ENCODE measurements at places on chromosomes 6 and 20.

- no peak for DNase-seq
Measured at GRCh38 chr6:148700741-148701311, 46.0 kb upstream of the UST start.

GRCh38 chr20:57657535-57658446, 37.6 kb upstream of the ZBP1 start:
- no peak for DNase-seq

GRCh38 chr6:146595972-146596731, 2.6 kb upstream of the ADGB start:
- DNase-seq: no peak

- DNase-seq: peak; percentile 72
Measured at GRCh38 chr20:39524371-39524911, 562.3 kb downstream of the DHX35 start.
